ENCODE measurements at places on chromosomes 2 and 18.

DNA sequence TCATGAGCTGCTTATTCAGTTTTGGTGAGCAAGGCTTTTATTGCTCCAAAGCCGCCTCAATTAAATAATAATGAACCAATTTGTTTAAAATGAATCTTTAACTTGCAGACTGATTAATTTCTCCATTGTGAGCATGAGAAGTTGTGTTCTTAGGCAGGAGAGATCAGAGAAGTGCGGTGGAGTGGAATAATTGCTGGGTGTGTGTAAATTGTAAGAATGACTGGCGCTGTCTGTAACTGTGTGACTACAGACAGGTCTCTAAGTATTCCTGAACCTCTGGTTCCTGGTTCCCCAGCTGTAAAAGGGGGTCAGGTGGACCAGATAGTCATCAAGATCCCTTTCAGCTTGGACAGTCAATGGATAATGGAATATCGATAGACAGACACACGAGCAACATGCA, 98.0 kb upstream of the EFEMP1 start:
- no peak for DNase-seq

DNA sequence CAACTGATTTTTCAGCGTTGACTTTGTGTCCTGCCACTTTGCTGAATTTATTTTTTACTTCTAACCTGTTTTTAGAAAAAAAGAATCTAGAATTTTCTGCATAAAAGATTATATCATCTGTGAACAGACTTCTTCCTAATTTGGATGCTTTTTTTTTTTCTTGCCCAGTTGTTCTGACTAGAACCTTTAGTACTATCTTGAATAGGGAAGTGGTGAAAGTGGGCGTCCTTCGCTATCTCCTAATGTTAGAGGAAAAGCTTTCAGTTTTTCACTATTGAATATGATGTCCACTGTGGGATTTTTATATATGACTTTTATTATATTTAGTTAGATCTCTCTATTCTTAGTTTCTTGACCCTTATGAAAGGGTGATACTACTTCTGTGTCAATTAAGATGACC, 25.7 kb upstream of the KCNJ13 start:
- no peak for DNase-seq

DNA sequence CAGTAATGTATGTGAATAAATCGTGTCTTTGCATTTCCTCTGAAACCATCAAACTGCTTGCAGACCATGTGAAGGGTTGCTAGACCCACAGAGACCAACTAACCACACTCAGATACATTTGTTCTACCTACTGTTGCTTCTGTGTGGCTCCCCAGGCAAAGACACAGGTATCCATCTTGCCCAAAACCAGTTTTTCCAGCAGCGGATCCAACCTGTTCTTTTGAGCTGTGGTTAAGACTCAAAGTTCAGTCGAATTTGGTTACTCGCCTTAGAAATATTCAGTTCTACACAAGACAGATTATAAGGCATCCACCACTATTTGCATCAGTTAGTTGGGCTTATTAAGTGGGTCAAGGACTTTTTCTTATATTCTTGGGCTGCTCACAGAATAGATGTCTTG, 276.2 kb upstream of the EPHA4 start:
- no peak for DNase-seq

- DNase-seq = no peak
Measured at GRCh38 chr2:26759845-26760244, 4.2 kb upstream of the SLC35F6 start.

GRCh38 chr2:8570637-8571036, 111.2 kb upstream of the ID2 start:
- no peak for DNase-seq

GRCh38 chr18:25099895-25100294, 252.1 kb downstream of the ZNF521 start:
- no peak for DNase-seq

GRCh38 chr18:37778417-37779165, 213.0 kb upstream of the CELF4 start:
- peak; percentile 21 for DNase-seq

DNA sequence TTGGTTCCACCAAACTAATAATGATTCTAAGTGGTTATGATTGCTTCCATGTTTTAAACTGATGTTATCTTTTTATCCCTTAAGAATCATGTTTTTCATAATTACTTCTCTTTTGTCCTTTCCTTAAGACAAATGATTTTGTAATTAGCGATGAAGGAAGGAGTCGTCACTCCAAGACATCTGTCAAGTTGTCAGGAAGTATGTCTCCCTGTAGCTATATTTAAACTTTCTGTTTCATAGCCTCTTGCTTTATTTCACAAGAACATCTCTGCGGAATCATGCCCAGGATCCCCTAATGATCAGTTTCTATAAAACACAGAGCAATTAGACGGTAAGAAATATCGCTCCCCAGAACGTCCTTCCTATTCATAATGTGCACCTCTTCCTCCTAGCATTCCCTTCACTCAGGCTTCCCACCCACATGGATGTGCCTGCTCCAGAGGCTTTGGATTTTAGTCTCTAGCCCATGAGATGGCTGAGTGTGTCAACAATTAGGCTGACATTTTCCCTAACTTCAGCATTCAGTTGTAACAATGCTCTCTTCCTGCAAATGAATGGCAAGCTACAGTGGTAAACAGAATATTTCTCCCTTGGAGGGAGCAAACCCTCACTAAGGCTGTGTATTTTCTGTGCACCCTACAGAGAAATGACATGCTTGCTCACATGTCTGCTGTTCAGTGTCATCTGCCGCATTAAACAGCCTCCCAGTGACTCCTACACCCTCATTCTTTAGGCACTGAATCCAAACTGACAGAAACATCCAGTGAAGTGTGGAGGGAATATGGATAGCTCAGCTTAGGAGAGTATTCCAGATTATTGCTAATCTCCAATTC, 879.6 kb upstream of the CELF4 start:
- DNase-seq = no peak

DNA sequence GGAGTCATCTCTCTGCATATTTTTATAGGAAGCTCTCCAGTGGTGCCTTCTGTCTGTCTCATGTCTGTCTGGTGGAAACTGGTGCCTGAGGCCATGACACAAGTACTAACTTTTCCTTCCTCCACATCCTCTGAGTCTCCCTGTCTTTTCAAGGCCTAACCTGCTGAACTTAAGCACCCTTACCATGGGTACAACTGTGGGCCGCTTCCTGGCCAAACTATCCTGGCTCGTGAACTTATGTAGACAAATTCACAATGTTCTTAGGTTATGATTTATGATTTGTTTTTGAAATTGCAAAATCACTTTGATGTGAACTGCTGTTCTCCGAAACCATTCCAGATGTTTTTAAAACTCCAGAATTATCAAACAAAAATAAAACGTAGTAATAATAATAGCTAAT, 804.5 kb upstream of the POU3F3 start:
- no peak for DNase-seq

- peak; percentile 90 for DNase-seq
Measured at GRCh38 chr2:223846515-223846914, 9.1 kb upstream of the AP1S3 start.

- no peak for DNase-seq
Measured at GRCh38 chr2:45315861-45316260, 295.2 kb downstream of the SRBD1 start.

- peak; percentile 29 for DNase-seq
Measured at GRCh38 chr18:63099848-63100629, 219.5 kb downstream of the BCL2 start.

DNA sequence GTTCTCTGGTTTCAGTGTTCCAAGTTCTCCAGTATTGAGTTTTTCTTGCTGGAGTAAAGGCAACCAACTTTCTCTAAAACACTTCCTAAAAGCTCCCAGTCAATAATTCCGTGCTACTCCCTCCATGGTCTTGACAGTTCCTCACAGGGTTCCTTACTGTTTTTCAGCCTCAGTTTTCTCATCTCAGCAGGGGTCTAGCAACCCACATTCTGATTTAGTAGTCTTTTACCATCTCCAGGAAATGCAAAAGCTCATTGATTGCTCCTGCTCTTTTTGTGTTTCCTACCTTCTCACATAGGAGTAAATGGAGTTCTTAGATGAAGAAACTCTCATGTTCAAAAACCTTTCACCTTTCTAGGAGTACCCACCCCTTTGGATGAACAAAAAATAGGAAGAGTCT, 978.8 kb upstream of the POU3F3 start:
- no peak for DNase-seq

GRCh38 chr2:3759761-3760160, 56.4 kb downstream of the DCDC2C start:
- DNase-seq = no peak

DNA sequence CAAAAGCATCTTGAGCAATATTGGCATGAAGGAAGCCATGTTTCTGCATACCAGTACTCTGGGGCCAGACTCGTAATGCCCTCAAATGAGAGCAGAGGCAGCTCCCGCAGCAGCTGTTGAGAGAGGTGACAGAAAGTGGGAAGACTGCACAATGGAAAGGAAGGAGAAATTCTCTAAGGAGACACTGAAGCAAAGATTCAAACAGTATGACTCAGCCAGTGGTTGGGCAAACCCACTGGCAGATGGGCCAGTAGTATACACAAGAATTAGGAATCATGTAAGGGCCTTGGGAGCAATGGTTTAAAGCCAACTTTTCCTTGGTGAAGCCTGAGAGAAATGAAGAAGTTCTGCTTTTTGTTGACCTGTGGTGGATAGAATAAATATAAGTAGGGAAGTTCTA, 2092.7 kb upstream of the PIK3C3 start:
- no peak for DNase-seq

DNA sequence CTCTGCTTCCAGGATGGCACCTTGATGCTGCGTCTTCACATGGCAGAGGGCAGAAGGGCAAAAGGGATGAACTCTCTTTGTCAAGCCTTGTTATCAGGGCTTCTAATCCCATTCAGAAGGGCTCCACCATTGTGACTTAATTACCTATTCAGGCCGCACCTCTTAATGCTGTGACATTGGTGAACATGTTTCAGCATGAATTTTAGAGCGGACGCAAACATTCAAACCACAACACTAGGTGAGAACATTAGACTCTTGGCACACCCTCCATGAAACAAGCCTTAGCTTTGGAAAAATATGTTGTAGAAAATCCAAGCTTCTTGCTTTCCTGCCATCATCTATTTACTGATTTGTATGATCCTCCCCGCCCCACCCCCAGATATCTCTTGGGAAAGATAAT, 17.9 kb downstream of the DAW1 start:
- DNase-seq = no peak

GRCh38 chr2:60499651-60500265, 53.7 kb downstream of the BCL11A start:
- no peak for DNase-seq

- no peak for DNase-seq
Measured at GRCh38 chr18:21599585-21600525, 649 bp downstream of the ESCO1 start.

GRCh38 chr2:24102677-24103076, 18.0 kb upstream of the TP53I3 start:
- no peak for DNase-seq

DNA sequence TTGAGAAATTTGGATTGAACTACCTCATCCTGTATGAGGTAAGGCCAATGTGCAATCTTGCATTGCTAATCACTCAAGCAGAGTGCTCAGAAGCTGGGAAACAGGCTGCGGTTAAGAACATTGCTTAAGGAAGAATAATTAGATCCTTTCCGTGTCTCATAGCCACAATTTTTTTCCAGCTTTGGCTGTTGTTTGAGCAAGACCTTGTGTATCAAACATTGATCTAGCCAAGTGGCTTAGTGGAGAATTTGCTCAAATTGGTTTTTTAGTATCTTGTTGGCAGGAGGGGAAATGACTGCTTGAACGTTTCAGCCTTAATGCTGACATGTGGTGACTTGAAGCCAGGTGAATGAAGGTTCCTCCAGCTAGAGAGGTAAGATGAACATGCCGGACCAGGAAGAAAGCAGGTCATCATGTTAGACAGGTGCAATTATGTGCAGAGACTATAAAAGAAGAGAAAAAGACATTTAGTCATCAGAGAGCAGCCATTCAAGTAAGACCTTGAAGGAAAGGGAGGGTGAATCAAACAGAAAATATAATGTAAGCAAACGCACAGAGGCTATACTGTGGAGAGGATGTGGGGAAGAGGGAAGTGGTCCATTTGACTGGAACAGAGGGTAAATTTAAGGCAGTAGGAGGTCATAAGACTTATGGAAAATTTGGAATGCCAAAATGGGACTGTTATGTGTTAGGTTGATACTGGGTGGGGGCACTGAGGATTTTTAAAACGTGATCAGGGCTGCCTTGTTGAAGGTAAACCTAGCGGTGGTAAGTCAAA, 98.9 kb upstream of the CYP1B1 start:
- DNase-seq = peak; percentile 76

DNA sequence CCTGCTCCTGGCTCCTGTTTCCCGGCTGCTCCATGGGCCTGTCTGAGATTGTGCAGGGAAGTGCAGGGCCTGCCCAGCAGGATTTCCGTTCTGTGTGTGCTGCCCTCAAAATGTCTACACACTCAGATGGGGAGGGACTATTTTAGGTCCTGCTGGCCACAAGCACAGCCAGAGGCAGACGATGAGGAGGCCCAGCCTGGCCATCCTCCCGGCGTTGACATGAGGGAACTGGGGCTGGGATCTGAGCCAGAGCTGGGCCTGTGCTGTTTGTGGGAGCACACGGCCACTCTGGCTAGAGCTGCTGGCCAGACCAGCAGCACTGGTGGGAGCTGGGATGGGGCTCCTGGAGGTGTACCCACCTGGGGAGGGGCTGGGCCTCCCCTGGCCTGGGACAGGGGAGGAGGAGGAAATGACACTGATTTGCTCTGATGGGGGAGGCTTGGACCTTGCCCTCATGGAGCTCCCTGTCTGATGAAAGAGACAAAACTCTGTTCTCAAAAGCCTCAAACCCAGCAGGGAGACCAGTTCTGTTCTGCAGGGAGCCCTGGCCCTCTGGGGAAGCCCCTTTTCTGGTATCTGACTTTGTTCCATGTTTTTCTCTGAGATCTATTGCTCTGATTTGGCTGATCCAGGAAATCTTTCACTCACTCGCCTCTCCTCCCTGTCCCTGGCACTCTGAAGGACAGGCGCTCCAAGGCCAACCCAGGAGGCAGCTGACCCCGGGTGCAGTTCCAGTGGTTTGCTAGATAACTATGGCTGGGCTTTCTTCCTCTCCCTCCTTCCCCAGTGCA, 161.8 kb downstream of the DYSF start:
- no peak for DNase-seq

DNA sequence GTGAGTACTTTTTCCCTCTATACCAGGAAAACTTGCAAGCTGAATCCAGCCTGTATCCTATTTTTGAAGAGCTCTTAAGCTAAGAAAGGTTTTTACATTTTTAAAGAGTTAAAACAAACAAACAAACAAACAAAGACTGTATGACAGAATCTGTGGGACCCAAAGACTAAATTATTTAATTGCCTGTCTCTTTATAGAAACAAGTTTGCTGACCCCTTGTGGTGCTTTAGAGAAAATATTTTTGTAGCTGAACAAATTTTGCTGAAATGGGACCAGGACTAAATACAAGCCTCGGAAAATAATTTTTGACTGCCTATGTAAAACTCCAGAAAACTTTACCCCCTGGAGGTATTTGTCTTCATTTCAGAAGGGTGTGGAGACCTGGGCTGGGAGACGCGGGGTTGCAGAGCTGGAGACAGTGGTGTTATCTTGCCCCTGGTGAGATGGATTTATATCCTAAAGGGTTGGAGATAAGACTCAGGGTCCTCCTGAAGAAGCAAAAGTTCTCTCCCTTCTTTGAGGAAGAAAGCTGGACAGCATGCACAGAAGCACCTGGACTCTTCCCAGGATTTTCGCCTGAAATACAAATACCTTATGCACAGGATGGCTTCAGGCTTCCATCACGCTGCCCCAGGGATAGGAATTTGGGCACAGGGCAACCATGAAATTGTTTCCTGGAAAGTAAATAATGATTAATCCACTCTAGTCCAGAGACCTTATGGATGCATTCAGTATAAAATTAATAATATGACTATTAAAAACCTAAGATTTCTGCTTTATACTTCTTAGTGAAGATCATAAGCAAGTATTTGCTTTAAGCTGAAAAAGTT, 54.3 kb downstream of the TMX3 start:
- DNase-seq = peak; percentile 21

All from A172 (cell line).